NCI-H1048 (cell line): ENCODE measurements at places on chromosomes 11 and 22.

DNA sequence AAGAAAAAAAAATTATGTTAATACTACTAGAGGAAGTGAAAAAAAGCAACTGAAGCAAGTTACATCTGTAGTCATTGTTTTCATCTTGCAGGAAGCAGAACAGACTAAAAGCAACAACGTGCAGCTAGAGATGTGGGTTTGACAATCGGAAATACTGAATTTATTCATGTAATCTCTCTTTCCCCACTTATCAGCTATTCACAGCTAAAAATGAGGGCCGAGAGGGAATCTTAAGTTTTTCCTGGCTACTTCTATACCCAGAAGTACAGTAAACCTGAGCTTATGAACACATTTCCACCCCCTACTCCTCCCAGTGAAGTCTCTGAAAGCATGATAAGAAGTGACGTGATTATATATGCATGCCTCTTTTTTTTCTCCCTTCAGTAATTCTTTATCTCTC is 116.5 kb downstream of the SPON1 start:
- no peak for DNase-seq

DNA sequence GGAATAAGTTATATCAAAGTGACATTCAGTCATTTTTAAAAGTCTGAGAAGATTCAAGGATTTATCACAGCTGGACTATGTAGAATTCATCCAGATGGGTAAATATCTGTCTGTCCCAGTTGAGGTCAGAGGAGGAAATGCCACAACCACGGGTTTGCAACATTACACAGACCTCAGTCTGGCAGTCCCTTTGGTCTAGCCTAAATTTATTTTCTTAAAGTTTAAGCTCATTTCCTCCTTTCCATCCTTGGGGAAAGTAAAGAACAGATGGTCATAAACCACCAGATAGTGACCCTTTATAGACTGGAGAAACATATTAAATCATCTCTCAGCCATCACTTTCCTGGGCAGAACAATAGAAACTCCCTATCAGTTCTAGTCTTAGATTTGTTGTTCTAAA is 238.4 kb upstream of the DDI1 start:
- DNase-seq: no peak

GRCh38 chr11:125448136-125448535 is 47.9 kb downstream of the FEZ1 start:
- DNase-seq: no peak

- DNase-seq: no peak
Observed at GRCh38 chr22:20960609-20961008, 6.4 kb upstream of the AIFM3 start.

- no peak for DNase-seq
Observed at GRCh38 chr11:19723572-19724342, 11.1 kb downstream of the NAV2 start.

GRCh38 chr11:61903845-61904244 is 12.5 kb upstream of the FADS3 start:
- DNase-seq: no peak

- DNase-seq: no peak
Observed at GRCh38 chr11:58616594-58616993, 5.9 kb upstream of the CNTF start.

- no peak for DNase-seq
Observed at GRCh38 chr22:31739795-31740201, 10.1 kb downstream of the PRR14L start.

- no peak for DNase-seq
Observed at GRCh38 chr11:36405585-36406367, 104.3 kb downstream of the TRAF6 start.

GRCh38 chr11:15197696-15198095 is 83.0 kb downstream of the INSC start:
- DNase-seq: no peak

GRCh38 chr11:114684636-114685035 is 6.3 kb downstream of the NXPE2 start:
- no peak for DNase-seq

- no peak for DNase-seq
Observed at GRCh38 chr11:111982019-111982464, 43.2 kb upstream of the DLAT start.

- no peak for DNase-seq
Observed at GRCh38 chr11:12092714-12093113, 17.7 kb upstream of the MICAL2 start.

GRCh38 chr11:32827276-32827675 is 2.5 kb upstream of the PRRG4 start:
- DNase-seq: no peak

DNA sequence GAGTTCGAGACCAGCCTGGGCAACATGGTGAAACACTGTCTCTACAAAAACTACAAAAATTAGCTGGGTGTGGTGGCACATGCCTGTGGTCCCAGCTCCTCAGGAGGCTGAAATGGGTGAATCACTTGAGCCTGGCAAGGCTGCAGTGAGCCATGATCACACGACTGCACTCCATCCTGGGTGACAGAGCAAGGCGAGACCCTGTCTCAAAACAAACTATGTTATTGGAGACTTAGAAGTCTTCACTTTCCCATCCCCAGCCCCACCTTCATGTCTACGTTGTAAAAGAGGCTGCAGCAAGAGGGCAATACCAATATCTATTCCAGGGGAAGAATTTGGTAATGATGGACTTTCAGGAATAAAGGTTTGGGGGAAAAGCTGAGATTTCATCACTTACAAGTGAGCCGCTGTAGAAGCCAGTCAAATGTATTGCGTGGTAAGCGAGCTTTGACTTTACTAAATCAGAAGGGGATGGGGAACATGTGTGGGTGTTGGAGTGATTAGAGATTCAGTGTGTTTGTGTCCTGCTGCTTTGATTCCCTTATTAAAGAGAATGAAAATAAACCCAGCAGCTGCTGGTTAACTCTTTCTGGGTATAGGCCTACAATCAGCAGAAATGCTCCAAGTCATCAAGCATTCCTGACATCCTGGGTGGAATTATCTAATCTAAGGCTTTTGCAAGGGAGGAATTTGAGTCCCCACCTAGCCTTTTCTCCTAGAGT is 53.7 kb downstream of the UBASH3B start:
- no peak for DNase-seq

GRCh38 chr11:121463689-121464335 is 11.0 kb upstream of the SORL1-AS1 start:
- DNase-seq: no peak

- no peak for DNase-seq
Observed at GRCh38 chr22:41001722-41002122, 50.5 kb downstream of the RBX1 start.

- DNase-seq: no peak
Observed at GRCh38 chr22:19424186-19424500, 7.4 kb downstream of the HIRA start.

GRCh38 chr11:1130276-1131032 is 27.3 kb upstream of the MUC5AC start:
- DNase-seq: no peak

DNA sequence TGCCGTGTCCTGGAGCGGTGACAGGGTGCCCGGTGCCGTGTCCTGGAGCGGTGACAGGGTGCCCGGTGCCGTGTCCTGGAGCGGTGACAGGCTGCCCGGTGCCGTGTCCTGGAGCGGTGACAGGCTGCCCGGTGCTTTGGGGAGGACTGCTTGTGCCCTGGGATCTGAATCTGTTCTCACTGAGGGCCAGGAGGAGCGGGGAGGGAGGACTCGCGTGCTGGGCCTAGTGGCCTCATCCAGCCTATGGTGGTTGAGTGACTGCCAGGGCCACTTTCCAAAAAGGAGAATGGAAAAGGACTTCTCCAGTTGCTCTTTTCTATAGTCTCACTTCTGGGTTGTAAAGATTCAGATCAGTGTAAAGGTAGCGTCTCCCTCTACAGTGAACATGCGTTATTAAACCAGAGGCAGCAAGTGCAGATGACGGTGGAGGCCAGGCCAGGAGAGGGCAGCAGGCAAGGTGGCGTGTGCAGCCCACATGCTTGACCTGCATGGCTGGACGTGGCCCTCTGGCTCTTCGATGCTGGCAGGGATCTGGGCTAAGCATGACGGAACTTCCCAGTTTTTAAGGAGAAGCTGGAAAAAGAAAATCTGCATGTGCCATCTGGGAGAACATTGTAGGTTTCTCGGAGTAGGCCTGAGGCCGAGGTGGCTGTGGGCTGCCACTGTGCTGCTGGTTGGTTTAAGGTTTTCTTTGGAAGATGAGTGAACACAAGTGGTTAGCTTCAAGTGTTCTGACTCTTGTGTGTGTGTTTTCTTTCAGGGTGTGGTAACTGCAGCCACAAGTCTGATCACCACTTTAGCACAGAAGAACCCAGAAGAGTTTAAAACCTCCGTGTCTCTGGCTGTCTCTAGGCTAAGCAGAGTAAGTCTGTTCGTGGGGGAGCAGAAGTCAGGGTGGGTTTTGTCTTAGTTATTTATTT is 55.0 kb downstream of the AP2A2 start:
- no peak for DNase-seq

- no peak for DNase-seq
Observed at GRCh38 chr11:118939953-118940598, 14.3 kb upstream of the BCL9L start.

DNA sequence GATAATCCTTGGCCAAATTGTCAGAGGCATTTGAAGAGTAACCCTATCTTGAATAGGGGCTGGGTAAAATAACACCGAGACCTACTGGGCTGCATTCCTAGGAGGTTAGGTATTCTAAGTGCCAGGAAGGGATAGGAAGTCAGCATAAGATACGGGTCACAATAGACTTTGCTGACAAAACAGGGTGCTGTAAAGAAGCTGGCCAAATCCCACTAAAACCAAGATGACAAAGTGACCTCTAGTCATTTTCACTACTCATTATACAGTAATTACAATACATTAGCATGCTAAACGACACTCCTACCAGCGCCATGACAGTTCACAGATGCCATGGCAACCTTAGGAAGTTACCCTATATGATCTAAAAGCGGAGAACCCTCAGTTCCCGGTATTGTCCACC is 964 bp upstream of the REXO2 start:
- DNase-seq: no peak

DNA sequence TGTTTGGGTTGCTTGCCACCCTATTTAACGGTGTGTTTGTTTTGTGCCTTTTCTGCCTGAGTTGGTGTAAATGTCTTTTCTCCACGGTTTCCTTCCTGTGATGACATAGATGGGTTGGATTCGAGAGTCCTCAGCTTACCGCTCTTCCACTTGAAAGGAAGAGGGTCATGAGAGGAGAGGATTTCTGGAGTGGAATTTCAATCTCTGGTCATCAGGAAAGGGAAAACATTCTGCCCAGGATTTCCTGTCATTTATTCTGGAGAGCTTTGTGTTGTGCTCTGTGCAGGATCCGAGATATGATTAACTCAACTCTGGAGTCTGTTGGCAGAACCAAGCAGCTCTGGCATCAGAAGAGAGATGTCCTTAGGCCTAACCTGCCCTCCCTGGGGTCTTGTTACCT is 605.2 kb downstream of the NTM start:
- no peak for DNase-seq

- no peak for DNase-seq
Observed at GRCh38 chr22:45203150-45203951, 37.3 kb downstream of the KIAA0930 start.

DNA sequence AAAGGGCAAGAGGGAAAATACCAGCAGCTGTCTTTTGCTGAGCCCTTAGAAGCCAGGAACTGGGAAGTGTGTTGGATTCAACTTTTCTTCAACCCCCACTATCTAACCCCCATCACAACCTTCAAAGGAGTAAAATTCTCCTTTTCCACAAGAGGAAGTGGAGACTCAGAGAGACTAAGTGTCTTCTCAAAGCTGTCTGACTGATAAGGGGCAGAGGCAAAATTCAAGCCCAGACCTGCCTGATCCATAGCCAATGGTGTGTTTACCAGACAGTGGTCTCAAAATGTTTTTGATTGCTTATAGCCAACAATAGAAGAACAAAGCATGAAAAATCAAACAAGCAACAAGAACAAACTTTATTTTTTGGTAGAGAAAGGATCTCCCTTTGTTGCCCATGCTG is 707.0 kb downstream of the NTM start:
- no peak for DNase-seq

DNA sequence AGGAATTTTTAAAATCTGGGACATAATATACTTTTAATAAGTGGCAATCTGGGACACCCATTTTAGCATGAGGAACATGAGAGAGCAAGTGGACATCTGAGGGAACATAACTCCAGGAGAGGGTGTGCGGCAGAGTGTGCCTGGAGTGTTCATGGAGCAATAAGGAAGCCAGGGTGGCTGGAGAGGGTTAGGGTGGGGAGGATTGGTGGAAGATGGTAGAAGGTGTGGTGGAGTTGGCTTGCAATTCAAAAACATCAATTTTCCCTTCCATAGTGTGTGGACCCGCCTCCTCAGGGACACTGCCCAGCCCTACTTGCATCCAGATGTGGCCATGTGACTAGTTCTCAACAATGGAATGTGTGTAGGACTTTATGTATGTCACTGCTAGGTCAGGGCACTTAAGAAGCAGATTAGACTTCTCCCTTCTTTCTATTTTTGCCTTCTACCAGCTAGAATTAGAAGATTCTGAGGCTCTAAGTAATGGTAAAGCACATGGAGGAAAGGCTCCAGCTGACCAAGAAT is 4.4 kb upstream of the DENND5A start:
- DNase-seq: no peak

- peak; percentile 2 for DNase-seq
Observed at GRCh38 chr11:117597071-117597470, 199.9 kb downstream of the DSCAML1 start.

GRCh38 chr11:46315033-46315738 is 32.1 kb upstream of the DGKZ start:
- peak; percentile 52 for DNase-seq

GRCh38 chr22:31089160-31090100 is 8.3 kb downstream of the SMTN start:
- no peak for DNase-seq

DNA sequence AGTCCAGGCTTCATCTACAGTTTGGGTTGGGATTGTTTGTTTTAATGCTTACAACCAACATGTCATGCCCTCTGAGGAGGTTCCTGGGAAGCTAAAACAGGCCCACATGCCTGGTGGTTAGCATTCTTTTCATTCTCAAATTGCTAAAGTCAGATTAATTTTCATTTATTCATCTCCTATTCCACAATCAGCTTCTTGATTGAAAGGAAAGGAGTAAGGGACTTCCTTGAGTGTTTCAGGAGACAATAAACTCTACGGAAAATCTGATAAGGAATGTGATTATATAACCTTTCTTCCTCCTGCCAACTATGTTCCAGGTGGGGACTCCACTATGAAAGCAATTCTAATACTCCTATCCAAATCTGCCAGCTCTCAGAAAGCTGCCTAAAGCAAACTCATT is 30.8 kb downstream of the MRTFA start:
- DNase-seq: no peak

DNA sequence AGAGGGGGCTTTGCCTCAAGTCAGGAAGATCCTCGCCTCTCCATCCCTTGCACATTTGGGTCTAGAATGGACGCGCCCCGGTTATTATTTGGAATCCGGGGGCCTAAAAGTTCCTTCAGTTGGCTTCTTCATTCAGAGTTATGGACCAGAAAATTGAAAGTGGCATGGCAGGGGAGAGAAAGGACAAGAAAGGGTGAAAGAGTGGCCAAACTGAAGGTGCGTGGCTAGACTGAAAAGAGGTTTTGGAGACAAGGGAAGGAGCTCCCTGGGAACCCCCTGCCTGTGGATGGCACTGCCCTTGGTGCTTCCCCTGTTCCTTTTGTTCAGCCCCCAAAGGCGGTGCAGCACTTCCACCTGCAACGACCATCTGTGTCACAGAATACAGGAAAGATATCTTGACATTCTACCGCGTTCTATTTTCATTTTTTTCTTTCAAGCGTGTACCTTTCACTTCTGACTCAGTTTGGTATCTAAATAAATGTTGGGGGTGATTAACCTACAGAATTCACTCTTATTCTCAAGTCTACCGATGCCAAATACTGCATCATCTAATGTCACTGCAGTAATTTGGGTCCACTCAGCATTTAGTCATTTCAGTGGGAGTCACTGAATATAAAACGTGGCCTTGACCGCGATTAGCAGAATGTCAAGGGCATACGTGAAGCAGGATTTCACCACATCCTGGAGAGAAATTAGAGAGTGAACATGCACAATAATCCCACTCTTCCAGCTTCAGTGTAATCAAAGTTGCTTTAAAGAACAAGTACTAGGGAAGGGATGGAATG is 88.1 kb upstream of the ARHGAP32 start:
- no peak for DNase-seq
